Heart left ventricle (tissue), 16 donors: ENCODE measurements at places on chromosomes 7 and 10. TPM values are rescaled to one million over a fixed set of nuclear protein-coding genes. Genes with fewer than 3 reads are reported as not detected.

Gene COL17A1
- 0.28 TPM for total RNA-seq

Gene TAX1BP1
- total RNA-seq, result 128 TPM

Gene HECW1
- not detected for total RNA-seq

Gene ZNF488
- total RNA-seq, result not detected

Gene MALRD1
- 0.38 TPM for total RNA-seq

Gene GJD4
- not detected for total RNA-seq

Gene STEAP1B
- total RNA-seq, result 0.56 TPM

Gene SGMS1
- 26.1 TPM for total RNA-seq

Gene RNF32
- 0.54 TPM for total RNA-seq

Gene FAM185A
- total RNA-seq, result 9.9 TPM

DNA sequence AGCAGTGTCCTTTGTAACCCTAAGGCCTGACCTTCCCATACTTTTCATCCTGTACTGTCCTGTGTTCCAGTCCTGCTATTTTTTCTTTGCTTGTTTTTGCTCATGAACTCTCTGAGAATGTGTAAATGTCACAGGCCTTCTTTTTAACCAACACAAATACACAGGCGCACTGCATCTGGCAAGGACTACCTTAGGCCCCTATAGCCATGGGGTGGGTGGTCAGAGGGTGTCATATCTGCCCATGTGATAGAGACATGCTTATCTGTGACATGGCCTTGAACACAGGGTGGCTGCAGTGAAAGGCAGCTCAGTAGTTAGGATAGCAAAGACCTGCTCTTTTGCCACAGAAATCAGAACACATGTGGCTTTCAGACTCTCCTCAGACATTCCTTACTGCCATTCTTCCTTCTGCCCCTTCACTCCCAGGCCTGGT is 3.9 kb upstream of the MBL2 start:
- no peak for DNase-seq

- DNase-seq, result no peak
Observed at GRCh38 chr10:105785721-105786120, 1144.6 kb downstream of the SORCS3 start.

DNA sequence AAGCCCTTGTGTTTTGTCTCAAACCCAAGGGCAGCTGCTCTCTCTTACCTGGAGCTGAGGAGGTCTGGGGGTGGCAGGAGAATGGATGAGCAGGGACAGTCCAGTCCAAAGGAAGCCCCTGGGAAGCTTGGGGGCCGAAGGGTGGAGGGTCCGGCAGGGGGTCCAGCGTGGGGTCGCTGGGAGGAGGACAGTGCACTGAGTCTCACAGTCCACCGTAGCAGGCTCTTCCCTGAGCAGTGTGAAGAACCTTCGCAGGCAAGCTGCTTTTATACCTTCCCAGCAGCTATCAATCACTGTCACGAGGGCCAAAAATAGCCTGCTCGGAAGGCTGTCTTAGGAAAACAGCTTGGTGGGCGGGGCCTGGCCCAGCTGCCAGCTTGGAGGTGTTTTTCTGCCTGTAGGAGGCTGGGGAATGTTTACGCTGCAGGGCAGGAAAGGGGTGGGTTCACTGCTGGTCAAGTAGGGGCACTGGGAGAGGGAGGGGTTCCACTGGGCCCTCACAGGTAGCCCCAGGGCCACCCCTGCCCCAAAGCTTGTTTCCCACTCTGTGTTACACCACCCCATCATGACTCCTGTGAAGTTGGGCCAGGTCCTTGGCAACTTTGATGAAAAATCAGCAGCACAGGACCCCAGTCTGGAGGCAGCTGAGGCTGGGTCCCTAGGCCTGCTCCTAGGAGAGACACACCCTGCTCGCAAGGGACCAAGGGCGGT is at the start of gene DEPP1:
Gene DEPP1 (minus strand): TSS at position 240 of the 711 bp plus-strand sequence. CDS start 779 bp downstream, outside the sequence.
- DNase-seq, result peak; percentile 96

- DNase-seq, result no peak
Observed at GRCh38 chr7:130269318-130269694, 2.6 kb downstream of the CPA2 start.

DNA sequence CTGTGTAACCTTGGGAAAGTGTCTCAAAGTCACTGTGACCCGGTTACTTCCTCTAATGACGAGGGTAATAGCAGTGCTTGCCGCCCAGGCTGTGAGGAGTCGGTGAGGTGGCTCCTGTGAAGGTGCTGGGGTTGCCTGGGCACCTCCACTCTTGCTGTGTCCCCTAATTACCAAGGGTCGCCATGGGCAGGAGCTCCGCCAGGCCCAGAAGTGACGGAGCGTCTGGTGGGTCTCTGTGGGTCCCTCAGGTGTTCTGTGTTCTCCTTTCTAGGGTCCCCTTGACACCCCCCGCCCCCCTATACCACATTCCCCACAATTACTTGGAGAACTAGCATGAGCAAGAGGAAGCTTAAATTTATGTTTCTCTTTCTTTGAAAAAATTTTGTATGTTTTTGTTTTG is 161.5 kb downstream of the WDR37 start:
- DNase-seq, result no peak

DNA sequence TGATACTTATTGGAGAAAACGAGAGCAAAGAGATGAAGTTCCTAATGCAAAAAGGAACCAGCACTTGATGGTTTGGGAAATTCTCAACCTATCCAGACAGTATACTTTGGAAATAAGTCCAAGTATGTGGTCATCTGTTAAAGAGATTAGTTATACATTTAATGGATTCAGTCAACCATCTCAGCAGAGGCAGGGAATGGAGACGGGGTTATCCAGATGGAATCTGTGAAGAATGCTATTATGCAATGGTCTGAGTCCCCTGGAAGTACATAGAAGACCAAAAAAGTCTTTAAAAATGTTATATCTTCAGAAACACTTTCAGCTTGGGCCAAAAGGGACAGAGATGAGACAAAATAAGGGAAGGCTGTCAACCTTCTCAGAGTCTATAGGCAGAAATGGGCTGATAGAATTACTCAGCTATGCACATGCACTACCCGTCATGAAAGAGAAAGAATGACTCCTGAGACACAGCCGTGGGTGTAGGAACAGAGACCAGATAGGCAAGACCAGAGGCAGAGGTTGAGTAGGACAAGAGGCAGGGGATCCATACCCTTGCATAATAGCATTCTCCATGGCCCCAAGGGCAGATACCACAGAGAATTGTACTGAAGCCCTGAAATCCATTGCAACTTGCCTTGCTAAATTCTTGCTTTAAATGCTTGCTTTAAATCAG is 738.8 kb upstream of the POT1 start:
- DNase-seq, result no peak

GRCh38 chr7:116979430-116979829 is 26.1 kb downstream of the ST7 start:
- DNase-seq, result no peak

DNA sequence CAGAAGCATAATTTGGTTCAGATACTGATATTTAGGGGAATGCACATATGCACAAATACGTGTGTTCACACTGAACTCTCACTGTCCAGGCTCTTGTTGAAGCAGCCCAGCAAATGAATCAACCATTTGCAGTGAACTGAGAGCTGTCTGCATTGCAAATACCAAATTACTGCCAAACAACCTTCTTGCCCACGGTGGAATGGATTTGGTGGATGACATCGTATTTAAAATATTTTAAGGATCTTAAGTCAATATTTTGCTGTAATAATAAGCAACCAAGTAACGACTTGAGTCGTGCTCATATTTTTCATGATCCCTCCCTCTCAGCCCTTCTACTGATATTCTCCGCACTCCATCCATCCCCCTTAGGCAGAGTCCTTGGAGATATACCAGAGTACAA is 107.9 kb upstream of the FEZF1 start:
- DNase-seq, result no peak

- DNase-seq, result no peak
Observed at GRCh38 chr10:17003151-17003550, 126.5 kb downstream of the CUBN start.

- DNase-seq, result no peak
Observed at GRCh38 chr7:135672560-135673359, 10.4 kb downstream of the STMP1 start.
